ENCODE measurements at places on chromosomes 5 and 9. TPM values are rescaled to one million over a fixed set of nuclear protein-coding genes. Genes with fewer than 3 reads are reported as not detected.

GRCh38 chr5:142767911-142768310 lies 2.3 kb upstream of the ARHGAP26 start:
- no peaks in the 10 kb centered on the region for H3K36me3 ChIP-seq
- H3K27ac ChIP-seq = no peak overlapping the region
- H3K4me1 ChIP-seq = peaks cover 21% of the 10 kb centered on the region
- no peak overlapping the region for H3K4me3 ChIP-seq
- no peak for DNase-seq

EGFL7 gene
- 1.1 TPM for total RNA-seq

GRCh38 chr5:108935611-108936010 lies 187.9 kb downstream of the FER start:
- no peak overlapping the region for H3K27ac ChIP-seq
- H3K27me3 ChIP-seq = no peaks in the 10 kb centered on the region
- H3K36me3 ChIP-seq = peaks cover 7% of the 10 kb centered on the region
- no peak overlapping the region for H3K4me3 ChIP-seq

DNA sequence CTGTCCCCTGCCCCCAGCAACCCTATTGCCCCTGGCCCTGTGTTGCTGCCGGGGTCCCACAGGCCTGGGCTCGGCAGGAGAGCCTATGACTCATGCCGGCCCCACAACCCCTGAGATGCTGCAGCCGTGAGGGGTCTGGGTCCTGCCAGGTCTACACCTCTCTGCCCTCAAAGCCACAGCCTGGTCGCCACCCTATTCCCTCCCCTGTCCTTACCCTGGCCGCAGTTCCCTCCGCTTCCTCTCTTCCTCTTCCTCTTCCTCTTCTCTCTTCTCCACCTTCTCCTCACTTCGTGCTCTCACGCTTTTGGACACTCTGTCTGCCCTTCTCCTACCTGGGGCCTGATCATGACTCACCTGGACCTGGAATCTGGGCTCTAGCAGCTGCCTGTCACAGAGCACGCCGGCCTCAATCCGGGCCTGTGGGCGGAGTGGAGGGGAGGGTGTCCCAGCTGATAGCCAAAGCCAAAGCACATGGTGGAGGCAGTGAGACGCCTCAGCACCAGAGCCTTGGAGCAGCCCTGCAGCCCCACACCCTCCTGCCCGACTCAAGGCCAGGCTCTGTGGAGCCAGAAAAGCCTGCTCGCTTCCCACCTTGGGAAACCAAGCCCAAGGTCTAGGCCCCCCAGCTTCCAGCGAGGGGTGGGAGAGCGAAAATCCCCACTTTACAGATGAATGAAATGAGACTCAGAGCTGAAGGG lies 26.8 kb upstream of the CSF1R start:
- no peaks in the 10 kb centered on the region for H3K4me1 ChIP-seq
- peaks cover 3% of the 10 kb centered on the region for H3K27me3 ChIP-seq
- H3K36me3 ChIP-seq = no peaks in the 10 kb centered on the region
